ENCODE measurements at places on chromosomes 1 and 21.

DNA sequence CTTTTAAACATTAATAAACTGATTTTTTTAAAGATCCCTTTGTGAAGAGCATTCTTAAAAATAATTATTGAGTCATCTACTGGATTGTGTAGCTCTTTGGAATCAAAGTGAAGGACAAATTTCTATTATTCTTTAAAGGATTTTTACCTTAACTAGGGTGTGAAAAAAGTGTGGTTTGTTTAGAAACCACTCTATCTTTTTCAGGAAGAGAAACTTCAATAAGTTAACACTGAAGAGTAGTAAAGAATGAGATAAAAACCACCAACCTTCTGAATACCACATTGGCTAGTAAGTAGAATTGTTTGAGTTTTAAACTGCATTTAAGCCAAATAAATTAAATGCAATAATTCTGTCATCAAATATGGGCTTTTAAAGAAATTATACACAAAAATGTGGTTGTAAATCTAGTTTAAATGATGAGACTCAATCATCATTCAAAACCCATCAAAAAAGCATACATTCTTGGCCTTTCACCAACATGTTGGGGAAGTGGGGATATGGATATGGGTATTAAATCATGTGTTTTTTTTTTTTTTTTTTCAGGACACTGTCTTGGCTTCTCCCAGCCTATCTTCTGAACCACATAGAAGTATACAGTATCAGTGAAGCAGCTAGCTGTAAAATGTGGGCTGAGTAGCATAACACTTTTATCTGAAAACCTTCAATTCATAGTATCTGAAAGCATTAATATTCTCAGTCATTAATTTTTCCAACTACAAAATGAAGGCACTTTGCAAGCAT is 4.8 kb downstream of the S1PR1 start:
- no peak for DNase-seq

- DNase-seq = no peak
Measured at GRCh38 chr1:182015360-182015759, 46.2 kb downstream of the ZNF648 start.

GRCh38 chr21:39350094-39351005 is 1.5 kb upstream of the HMGN1 start:
- no peak for DNase-seq

GRCh38 chr1:109249654-109250401 is 489 bp downstream of the CELSR2 start:
- DNase-seq = no peak

DNA sequence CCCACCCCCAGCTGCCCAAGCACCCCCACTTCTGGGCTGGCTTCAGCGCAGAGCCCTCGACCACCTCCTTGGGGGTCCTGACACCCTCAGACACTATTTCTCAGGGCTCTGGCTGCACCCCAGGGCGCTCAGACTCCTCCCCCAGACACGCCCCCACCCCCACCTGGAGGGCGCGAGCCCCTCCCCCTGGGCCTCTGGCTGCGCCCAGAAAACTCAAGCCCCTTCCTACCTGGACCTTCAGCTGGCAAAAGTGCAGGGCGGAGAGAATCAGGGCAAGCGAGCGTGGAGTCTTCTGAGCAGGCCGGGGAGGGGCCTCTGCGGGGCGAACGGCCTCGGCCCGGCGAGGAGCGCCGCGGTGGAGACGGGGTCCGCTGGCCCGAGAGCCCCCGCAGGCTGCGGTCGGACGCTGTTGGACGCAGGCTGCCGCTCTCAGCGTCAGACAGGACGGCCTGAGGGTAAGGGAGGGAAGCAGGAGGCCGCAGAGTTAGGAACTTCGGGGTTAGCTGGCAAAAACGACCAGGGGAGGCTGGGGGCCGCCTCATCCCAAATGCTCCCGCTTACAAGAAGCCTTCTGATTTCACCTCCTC is 17.4 kb upstream of the NBPF1 start:
- no peak for DNase-seq

DNA sequence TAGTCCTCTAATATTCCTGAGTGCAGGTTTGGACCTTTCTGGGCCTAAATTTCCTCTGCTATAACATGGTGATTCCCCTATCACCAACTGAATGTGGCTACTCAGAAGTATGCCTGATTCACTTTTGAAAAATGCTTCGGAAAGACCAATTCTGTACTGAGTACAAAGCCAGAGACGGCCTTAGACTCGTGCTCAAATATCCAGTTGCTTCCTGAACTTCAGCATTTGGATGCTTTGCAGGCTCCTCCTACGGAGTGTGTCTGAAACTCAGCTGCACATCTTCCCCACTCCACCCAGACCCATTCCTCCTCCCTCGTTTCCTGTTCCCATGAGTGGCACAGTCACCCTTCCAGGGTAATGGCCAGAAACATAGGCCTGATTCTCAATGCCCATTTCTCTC is 98.4 kb upstream of the GADD45A start:
- DNase-seq = no peak

DNA sequence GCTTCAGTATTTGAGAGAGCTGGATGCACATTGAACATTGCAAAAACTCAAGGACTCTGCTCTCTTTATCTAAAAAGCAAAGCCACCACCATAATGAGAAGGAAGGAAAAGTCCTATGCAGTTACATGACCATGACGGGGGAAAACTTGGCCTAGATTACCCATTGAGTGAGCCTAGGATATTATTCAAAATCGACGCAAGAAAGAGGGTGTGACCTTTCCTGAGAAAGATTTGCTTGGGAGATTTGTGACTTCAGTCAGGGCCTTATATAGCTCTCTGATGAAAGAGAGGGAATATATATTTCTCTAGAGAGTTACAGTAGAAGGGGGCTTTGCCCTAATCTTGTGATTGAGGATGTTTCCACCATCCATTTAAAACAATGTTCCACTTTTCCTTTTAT is 153.0 kb upstream of the DPYD start:
- no peak for DNase-seq

DNA sequence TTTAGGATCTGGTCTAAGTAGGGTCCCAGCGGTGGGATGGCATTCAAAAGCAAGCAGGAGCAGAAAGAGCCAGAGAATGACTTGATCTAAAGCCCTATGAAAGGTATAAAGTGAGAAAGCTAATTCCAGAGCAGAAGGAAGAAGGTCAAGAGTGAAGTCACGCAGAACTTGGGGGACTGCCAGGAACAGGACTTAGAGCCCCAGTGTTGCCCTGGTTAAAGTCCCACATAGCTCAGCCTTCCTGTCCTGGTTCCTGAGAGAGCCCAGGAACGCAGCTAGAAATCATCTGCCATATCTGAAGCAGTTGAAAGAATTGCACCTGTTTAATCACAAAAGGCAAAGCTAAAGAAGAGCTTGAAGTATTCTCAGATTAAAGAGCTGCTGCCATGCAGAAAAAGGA is 160.6 kb upstream of the ATP1B1 start:
- DNase-seq = no peak

- no peak for DNase-seq
Measured at GRCh38 chr1:38418195-38419030, 371.8 kb upstream of the POU3F1 start.

- DNase-seq = no peak
Measured at GRCh38 chr1:42935971-42936308, 22.7 kb downstream of the SLC2A1 start.

GRCh38 chr1:88983791-88984559 is 8.5 kb downstream of the KYAT3 start:
- peak; percentile 29 for DNase-seq

DNA sequence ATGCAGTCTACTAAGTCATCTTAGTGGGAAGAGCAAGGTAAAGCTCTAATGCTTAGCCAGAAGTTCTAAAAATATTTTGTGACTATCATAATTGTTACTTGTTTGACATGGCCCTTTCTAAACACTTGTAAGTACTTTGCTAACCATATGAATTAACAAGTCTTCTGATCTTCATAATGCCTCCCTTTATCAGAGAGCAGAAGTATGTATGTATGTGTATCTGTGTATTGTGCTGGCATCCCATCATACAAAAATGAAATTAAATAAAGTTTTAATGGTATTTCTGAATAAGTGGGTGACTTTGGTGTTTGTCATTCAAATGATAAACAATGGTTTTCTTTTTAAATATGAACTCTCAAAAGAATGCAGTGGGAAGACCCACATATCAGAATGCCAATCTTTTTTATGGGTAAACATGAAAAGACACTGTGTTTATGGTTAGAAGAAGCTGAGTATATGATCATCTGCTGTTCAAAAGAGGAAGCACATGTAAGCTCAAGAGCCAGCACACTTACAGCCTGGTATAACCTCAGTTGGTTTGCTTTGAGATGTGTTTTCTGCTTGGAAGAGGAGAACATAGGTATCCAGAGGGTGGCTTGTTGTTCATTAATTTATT is 159.6 kb downstream of the CLEC20A start:
- no peak for DNase-seq

DNA sequence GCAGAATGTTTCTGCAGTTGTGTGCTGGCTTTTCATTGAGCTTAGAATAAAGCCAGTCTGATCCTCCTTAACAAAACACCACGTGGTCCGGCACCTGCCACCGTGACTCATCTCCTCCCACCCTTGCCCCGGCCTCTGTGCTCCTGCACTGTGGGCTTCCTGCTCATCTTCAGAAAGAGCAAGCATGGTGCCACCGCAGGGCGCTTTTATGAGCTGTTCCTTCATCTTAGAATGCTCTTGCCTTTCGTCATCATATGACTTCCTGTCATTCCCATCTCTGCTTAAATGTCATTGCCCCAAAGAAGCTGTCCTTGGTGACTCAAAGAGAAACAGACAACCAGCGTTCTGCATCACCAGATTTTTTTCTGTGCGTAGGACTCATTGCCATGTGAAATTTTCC is 117.8 kb downstream of the HHAT start:
- peak; percentile 93 for DNase-seq

DNA sequence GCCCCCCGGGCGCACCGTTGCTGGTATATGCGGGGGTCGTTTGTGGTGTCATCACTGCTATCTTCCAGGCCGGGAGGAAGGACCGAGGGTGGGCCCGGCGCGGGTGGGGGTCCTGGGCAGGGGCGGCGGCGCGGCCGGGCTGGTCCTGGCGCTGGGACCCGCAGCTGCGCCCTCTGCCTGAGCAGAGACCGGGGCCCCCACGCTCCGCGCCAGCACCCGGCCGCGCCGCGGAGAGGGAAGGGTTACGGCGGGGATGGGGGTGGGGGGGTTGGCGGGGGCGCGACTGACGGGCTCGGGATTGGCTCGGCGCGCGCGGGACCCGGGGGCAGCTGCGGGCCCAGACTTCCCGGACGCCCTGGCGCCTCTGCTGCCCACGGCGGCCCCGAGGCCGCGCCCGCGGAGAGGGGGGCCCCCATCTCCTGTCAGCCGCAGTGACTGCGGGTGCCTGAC is 13.8 kb upstream of the SAMD11 start:
- DNase-seq = no peak

DNA sequence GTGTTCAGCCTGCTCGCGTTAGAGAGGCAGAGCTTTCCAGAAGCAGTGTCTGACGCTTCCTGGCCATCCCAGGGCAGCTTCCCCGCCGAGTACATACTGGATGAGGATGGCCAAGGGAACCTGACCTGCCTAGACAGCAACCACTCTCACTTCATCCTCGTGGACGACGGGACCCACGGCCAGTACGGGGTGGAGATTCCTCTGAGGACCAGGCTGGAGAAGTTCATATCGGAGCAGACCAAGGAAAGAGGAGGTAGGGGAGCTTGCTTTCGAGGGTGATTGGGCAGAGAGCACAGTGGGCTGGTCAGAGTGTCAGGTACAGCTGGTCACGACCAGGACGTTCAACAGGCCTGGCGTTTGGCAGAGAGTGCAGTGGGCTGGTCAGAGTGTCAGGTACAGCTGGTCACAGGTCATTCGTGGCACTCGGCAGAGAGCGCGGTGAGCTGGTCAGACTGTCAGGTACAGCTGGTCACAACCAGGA is 22.4 kb downstream of the TRPM2 start:
- no peak for DNase-seq

DNA sequence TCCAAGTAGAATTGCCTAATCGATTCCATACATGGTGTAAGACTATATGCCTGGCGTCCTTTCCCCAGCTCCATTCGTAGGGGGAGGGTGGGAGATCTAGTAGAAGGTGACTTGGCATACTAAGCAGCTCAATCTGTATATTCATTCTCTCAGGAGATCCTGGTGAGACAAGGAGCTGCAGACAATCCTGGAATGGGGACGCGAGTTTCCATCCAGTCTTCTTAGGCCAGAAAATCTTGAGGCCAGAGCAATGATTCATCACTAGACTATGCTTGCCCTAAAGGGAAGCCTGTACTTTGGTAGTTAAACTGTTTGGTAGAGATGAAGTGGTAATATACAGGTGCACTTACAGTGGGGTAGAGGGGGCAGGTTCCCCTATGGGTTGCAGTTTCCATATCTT is 468.7 kb downstream of the ADGRL2 start:
- peak; percentile 33 for DNase-seq

- no peak for DNase-seq
Measured at GRCh38 chr1:245481261-245481660, 326.5 kb downstream of the KIF26B start.

Data from A172 (cell line).